ENCODE measurements at places on chromosomes 4 and X.

DNA sequence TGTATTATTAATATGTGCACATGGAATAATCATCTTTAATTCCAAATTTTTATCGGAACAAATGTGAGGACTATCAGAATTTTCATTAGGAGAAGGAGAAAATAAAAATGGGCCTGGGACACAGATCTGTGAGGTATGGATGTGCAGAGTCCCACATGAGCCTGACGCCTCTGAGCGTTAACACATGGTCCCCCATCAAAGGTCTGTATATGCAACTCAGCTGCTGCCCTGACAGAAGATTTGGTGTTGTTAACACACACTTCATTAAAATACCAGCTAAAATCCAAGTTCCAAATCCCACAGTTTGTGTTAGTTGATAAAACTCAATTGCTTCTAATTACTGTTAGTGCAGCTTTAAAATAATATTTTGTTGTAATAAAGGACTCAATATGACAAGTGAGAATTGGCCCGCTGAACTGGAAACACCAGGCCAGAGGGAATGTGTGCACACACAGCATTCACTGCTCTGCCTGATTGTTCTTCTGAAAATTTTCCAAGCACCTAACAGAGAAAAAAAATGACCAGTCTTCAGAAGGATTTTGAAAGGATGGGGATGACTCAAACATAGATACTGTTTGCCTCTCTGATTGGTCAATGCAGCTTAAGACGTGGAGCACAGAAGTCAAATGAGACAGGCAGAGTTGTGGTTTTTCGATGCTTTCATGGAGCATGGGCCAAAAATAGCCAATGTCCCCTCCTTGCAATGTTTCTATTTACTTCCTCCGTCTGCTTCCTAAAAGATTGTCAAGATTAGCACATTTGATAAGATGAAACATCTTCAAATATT is 266.6 kb downstream of the NKX6-1 start:
- DNase-seq = no peak

- DNase-seq = no peak
Observed at GRCh38 chr4:1988327-1988724, 20.4 kb downstream of the NELFA start.

- DNase-seq = no peak
Observed at GRCh38 chrX:24231641-24232179, 82.2 kb downstream of the SUPT20HL2 start.

DNA sequence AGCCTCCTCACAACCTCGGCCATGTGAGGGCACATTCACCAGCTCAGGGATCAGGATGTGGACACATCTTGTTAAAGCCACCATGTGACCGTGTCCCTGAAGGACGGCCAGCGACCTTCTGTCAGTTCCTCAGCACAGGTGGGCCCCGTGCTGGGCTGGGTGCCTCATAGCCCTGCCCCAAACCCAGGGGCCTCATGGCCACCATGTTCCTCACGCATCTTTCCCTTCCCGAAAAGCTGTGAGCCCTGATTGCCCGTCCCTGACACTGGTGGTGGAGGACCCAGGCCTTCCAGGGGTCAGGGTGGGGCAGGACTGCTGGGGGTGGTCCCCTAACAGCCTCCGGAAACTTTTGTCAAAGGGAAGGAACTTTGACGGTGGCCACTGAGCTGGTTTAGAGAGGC is 60.1 kb upstream of the ADRA2C start:
- no peak for DNase-seq

GRCh38 chr4:138561906-138562305 is 319.8 kb upstream of the SLC7A11 start:
- no peak for DNase-seq

DNA sequence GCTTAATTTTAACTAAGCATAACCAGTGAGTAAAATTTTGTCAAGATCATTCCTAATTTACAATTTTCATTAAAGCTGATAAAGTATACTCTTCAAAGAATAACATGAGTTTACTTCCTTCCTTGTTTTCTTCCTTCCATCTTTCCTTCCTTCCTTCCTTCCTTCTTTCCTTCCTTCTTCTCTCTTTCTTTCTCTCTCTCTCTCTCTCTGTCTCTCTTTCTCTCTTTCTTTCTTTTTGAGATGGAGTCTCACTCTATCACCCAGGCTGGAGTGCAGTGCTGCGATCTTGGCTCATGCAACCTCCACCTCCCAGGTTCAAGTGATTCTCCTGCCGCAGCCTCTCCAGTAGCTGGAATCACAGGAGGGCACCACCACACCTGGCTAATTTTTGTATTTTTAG is 42.7 kb upstream of the PTPN13 start:
- DNase-seq = no peak

- DNase-seq = no peak
Observed at GRCh38 chr4:101086801-101087586, 260.3 kb downstream of the PPP3CA start.

DNA sequence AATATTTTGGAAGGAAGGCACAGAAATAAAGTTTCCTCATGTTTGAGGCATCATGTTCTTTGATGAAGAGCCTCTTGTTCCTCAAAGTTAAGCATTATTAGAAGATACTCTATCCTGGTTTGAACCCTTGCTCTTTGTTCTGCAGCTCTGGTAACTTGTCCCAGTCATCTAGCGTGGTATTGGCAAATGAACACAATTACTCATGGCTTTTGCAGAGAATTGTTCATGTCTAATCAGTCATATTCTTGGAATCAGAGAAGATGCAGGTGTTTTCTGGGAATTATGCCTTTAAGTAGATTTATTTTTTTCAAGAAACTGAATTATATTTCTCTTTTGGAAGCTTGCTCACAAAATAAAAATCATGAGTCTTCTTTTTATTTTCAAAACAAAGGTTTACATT is 52.9 kb upstream of the HPGDS start:
- no peak for DNase-seq

DNA sequence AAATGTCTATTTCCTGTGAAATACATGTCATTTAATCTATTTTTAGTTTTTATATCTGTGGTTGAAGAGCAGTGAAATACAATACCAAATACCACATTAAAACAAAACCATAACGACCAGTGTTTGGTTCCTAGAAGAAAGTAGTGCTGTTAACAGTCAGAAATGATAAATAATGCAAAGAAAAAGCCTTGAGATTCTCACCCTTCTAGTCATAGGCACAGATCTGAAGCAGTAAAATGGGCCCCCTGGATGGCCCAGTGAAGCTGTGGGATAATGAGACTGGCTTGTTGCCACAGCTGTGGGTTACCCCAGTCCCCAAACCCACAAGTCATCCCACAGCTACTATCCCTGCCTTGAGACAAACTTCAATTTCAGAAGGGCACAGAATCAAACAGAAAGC is 137.3 kb upstream of the RPL34 start:
- DNase-seq = no peak

DNA sequence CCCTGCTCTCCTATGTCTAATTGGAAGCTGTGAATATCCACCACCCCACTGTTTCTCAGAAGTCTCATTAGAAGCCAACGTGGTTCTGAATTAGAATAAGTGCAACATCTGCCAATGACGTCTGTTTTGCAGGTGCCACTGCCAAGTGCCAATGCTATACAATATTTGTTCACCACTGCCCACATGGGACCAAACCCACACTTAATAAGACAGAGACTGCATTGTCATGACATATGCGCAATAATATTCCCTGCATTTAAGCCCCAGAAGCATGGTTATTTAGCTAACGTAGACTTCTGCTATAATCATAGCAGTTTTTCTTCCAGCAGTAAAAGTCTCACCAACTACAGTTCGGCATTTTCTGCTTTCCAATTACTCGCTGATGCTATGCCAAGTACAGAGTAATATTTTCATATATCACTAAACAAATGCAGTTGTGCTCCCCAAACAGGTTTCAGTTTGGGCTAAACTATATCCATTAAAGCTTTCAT is 262.5 kb upstream of the PCDH18 start:
- no peak for DNase-seq

DNA sequence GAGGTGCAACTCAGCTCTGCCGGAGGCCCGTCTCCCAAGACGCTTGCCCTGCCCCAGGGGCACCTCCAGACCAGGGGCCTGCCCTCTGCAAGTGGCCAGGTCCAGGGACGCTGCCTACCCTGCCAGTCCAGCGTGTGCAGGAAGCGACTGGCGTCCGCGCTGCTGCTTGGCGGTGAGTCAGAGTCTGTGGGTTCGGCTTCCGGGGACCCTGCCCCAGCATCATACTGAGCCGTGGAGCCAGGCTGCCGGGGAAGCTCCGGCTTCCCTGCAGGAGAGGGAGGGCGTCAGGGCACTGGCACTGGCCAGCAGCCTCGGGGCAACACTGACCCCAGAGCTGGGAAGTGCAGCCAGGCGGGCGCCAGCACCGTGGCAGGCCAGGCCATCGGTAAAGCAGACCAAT is 42.5 kb upstream of the CPLX1 start:
- no peak for DNase-seq

GRCh38 chrX:10240918-10241317 is 84.1 kb downstream of the CLCN4 start:
- peak; percentile 59 for DNase-seq

- peak; percentile 61 for DNase-seq
Observed at GRCh38 chr4:93394545-93395081, 433.9 kb upstream of the ATOH1 start.

DNA sequence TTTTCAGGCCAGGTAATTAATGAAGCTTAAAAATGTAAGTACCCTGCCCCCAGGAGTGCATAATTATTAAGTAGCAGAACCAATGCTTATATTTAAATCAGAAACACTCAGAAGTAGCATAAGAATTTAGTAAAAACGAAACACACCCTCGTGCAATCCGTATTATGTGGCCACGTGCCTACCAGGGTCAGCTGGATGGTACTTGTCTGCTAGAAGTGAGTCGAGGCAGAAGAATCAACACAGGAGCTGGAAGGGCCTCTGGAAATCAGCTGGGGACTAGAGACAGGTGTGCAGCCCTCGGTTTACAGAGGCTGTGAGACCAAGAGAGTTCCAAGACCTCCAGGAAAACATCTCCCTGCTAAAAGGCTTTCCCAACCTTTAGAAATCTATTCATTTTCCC is 559 bp upstream of the FAM47E start:
- no peak for DNase-seq

- DNase-seq = no peak
Observed at GRCh38 chrX:55135171-55135570, 46.4 kb downstream of the PAGE2 start.

DNA sequence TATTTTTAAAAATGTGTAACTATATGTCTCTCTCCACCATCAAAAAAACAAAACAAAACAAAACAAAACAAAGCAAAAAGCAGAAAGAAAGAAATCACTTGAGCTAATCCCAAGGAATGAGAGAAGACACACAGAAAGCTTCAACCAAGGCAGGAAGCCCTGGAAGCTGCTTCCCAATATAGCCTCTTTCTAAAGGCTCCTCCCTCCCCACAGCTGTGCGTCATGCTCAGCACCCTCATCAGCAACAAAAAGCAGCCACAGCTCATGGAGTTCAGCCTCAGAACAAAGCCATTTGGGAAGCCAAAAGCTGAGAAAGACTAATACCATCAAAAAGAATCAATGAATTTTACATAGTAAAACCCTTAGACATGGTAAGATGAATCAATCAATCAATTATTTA is 501.6 kb upstream of the SMIM31 start:
- no peak for DNase-seq

- DNase-seq = no peak
Observed at GRCh38 chr4:108941904-108942430, 179.1 kb upstream of the ETNPPL start.

DNA sequence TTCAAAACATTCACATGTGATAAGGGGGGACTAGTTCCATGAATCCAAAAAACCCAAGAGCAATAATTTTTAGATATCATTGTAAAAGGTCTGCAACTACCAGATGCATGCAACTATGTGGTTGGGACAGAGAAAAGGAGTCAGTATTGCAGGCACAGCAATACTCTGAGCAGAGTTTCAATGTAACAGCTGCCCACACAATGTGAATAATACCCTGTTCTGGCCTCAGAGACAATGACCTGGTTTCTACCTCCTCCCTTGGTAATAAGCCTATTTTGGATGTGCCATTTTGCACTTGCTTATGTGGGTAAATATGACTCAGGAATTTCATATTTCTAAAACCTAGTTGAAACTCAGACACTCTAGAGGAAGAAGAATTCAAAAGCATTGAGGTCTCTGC is 194.8 kb upstream of the RASGEF1B start:
- DNase-seq = no peak

DNA sequence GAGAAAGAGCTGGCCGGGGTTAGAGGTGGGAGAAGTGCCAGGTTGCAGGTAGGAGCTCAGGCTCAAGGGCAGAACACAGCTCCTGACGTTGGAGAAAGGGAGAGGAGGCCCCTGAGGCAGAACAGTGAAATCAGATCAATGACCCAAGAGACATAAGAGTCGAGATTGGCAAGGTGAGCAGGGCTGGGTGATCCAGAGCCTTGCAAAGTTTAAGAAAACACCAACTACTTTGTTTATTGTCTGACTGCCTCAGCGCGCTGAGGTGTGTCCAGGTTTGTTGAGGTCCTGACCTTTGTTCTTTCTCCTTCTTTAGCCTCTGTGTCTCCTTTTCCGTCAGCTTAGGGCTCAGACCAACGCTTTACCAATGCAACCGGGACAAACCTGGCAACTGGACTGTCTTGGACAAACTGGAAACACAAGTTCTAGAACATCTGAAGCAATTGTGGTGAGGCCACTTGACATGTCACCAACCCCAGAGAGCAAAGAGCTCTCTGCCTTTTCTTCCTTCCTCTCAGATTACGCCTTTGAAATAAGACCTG is 28.3 kb downstream of the CHRNA9 start:
- DNase-seq = no peak

- DNase-seq = no peak
Observed at GRCh38 chr4:104353481-104353880, 141.2 kb downstream of the CXXC4 start.

DNA sequence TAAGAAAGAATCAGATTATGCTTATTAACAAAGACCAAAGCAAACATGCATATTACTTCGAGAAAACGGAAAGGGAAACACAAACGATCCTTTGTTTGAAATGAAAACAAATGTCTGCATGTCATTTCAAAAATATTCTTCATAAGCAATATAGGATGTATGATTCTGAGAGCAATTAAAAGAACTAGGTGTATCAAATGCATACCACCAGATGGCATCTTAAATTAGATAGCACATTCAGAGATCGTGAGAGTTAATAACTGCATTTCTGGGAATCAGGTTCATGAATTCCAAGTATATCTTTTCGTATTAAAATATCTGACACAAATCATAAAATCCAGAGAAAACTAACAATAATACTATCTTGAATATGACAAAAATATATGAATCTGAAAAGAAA is 159.5 kb downstream of the PPP3CA start:
- no peak for DNase-seq
